Activated CD8-positive, alpha-beta memory T cell treated with anti-CD3 and anti-CD28 coated beads for 4 hours (primary cell): ENCODE measurements at places on chromosomes 4 and X.

DNA sequence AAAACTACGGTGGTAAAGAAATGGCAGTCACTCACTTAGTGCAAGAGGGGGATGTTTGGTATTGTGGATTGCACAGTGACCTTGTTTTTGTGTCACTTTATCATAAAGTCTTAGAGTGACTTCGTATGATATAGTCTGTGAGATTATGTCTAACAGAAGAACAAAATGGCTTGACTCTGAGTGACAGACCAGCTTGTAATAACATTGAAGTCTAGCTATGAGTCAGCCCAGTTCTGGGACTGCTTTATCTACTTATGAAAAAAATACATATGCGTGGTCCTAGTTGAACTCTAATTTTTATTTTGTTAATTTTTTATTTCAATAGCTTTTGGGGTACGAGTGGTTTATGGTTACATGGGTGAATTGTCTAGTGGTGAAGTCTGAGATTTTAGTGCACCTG is 20.0 kb downstream of the DCLK2 start:
- DNase-seq, result no peak

GRCh38 chrX:78322863-78323262 is 4.5 kb downstream of the CYSLTR1 start:
- DNase-seq, result no peak

DNA sequence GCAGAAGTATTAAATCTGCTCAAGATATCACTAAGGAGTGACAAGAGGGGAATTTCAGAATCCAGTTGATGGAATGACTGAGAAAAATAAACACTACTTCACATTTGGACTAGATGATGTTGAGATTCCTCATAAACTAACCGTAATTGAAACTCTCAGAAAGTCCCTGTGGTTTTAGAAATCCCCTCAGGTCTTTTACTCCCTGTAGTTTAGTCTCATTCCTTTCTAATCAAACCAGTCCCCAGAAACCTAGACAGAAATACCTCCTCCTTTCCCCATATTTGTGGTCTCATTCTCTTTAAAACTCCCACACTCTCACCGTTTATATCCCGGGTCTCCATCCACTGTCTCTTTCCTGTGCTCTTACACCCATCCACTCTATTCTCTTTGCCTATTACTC is 15.0 kb upstream of the TLR1 start:
- DNase-seq, result no peak

DNA sequence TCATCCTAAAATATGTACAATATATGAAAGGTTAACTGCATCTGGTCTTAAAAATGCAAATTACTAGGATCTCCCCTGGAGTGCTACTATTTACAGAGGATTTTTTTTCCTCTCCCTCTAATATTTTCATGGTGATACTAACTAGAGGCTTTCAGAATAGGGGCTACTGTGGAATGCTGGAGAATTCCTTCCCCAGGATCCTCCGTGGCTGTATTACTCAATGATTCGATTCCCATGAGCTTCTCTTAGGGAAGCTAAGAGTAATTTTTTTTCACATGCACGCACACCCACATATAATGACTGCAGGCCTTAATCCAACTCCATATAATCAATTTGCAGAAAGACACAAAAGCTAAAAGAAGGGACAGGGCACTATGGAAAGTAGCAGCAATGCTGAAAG is 184.7 kb downstream of the ARHGAP6 start:
- no peak for DNase-seq

- DNase-seq, result no peak
Observed at GRCh38 chr4:183182873-183183725, 84.0 kb downstream of the WWC2 start.
